NCI-H345 (cell line): ENCODE measurements at places on chromosomes 5 and 9.

GRCh38 chr5:171336521-171337209 is 27.6 kb downstream of the TLX3 start:
- DNase-seq, result peak; percentile 61

GRCh38 chr5:14579731-14580397 is 1.7 kb upstream of the OTULINL start:
- DNase-seq, result no peak

DNA sequence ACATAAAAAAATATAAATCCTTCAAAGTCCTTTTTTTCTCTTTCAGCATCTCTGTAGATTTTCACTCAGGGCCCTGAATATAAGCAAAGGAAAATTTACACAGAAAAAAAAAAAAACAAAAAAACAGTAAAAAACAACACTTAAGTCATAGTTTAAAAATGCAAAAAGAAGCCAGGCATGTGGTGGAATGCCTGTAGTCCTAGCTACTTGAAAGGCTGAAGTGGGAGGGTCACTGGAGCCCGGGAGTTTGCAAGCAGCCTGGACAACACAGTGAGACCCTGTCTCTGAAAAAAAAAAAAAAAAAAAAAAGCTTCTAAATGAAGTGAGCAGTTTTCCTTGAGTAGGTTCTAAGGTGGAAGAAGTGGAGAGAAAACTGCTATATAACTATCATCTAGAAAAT is 55.0 kb upstream of the BNC2 start:
- no peak for DNase-seq

DNA sequence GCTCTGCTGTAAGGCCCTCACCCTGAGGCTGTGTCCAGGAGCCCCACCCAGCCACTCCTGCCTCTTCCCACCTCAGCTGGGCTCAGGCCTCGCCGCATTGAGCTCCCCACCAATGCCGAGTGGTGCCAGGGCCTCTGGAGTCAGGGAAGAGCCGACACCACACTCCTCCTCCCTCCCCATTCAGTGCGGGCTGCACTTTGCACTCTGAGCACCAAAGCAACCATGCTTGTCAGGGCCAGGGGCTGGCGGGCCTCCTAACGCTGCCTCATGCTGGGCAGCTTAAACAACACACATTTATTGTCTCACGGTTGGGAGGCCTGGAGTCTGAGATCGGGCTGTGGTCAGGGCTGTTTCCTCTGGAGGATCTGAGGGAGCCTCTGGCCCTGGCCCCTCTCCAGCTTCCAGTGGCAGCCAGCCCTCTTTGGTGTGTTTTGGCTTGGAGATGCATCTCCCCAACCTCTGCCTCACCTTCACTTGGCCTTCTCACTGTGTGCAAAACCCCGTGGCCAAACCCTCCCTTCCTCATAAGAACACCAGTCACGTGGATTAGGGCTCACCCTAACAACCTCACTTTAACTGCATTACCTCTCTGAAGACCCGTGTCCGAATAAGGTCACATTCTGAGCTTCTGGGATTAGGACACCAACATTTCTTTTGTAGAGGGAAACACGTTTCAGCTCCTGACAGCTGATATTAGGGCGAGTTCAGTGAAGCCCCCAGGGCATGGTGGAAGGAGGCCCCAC is 157.8 kb downstream of the MED10 start:
- DNase-seq, result no peak

- peak; percentile 38 for DNase-seq
These were observed 54.7 kb downstream of the DPYSL3 start for GRCh38 chr5:147454996-147455677.

DNA sequence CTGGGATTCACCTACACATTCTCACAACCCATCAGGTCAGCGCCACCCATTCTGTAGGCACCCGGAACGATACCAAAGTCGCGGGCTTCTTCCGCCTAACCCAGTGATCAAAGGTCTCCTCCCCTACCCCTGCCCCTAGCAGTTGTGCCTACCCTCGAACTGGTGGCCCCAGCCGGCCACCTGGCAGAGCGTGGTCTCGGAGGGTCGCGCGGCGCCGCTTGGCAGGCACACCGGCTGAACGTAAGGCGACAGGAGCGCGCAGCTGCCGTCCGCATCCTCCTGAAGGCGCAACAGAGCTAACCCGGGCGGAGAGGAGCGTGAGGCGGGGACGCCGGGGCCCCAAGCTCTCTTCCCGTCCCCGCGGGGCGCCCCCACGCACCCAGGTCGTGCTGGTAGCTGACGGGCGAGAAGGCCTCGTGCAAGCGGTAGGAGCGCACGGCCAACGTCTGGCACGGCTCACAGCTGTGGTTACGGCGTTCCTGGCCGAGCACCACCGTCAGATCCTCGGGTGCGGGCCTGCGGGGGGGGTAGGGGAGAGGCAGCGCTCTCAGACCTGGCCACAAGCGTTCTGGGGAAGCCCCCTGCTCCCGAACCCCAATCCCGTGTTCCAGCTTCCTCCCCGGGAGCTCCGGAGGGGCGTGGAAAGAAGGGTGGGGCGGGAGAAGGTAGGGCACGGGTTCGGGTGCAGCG is 2.8 kb upstream of the PFN3 start:
- DNase-seq, result peak; percentile 60

- no peak for DNase-seq
These were observed 124.9 kb downstream of the MRPS30 start for GRCh38 chr5:44933686-44934085.

DNA sequence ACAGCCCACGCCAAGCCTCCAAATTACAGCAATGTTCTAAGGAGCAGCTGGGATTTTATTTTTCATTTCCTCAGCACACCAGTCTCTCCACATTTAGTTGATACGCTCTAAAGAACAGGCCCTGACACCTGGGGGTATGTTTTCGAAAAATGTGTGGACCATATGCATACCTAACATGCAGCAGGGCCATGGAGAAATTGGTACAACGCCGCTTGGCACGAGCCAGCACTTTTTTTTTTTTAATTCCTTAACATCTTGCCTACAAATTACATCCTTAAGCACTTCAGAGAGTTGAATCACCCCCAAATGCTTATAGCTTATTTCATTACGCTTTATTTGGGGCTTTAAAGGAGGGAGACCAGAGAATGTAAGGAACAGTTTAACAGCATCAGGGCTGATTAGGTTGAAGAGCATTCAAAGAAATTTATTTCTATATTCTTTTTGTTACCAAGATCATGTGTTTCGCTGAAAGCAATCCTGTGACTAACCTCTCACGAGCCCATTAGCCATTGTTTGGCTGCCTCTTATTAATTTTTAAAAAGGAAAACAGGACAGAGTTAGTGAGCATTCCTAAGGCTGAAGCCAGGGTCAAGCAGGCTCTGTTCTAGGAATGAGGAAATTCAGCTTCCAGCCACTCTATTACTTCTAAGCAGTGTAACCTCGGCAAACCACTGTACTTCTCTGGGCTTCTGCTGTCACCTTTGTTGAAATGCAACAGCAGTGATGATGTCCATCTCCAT is 173.8 kb downstream of the ACTL7B start:
- DNase-seq, result no peak

DNA sequence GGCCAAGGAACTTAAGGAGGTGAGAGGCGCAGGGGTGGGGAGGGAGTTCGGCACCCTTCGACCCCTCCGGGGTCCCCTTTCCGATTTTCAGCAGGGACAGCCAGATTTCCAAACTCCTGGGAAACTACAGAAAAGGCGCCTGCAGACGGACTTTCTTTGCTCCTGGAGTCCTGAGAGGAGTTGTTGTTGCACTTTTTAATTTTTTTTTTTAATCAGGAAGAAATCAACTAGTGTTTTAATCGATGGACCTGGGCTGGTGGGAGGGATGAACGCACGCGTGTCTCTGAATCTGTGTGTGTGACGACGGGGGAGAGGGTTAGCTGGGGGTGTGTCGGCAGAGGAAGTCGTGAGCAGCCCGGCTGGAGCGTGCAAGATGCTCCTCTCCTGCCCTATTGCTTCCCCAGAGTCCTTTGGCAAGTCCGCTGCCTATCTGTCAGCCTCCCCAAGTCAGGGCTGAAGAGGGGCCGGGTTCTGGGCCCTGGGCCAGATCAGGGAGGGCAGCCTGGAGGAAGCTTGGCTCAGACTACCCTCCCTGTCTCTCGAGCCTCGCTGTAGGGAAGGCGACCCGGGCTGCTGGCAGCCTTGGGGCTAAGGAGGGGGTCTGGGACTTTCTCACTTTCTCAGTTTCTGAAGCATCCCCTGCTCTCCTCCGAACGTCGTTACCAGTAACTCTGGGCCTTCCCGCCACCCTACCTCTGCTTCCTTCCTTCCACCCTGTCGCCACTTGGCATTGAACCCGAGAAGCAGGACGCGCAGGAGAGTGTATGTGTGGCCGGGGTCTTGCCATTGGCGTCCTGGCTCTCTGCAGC is 731 bp downstream of the PRR16 start:
- DNase-seq, result no peak

- no peak for DNase-seq
These were observed 24.0 kb downstream of the BTNL8 start for GRCh38 chr5:180922932-180923331.

GRCh38 chr9:113929634-113930389 is 53.7 kb downstream of the ZNF618 start:
- no peak for DNase-seq

GRCh38 chr5:68279984-68280383 is 64.4 kb downstream of the PIK3R1 start:
- no peak for DNase-seq

- peak; percentile 16 for DNase-seq
These were observed 75.0 kb upstream of the NEK6 start for GRCh38 chr9:124182741-124183140.

- DNase-seq, result no peak
These were observed 125.3 kb upstream of the RASEF start for GRCh38 chr9:83188277-83188676.

- DNase-seq, result peak; percentile 32
These were observed 3.3 kb downstream of the ASTN2 start for GRCh38 chr9:117411547-117411946.

GRCh38 chr9:21813575-21814473 is 11.4 kb downstream of the MTAP start:
- peak; percentile 82 for DNase-seq

GRCh38 chr9:18056993-18057369 is 417.0 kb upstream of the ADAMTSL1 start:
- no peak for DNase-seq

DNA sequence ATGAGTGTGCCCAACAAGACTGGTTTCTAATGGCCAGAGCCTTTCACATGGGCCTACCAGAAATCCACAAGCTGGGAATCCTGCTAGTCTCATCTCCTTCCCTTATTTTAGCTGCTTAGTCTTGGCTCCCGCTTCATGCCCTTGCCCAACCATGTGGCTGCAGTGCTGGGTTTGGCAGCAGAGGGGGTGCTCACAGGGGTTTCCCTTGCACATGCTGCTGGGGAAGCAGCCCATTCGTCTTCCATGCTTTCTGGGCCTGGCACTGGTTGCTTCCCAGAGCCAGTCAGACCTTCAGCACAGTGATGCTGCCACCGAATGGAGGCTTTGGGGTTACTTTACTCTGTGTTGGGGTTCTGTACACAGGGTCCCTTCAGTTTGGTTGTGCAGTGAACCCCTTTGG is 26.3 kb downstream of the SLC46A2 start:
- no peak for DNase-seq

- no peak for DNase-seq
These were observed 199.1 kb upstream of the OR13F1 start for GRCh38 chr9:104304925-104305324.

GRCh38 chr9:127778280-127779135 is at the start of gene SH2D3C:
Gene SH2D3C (minus strand): TSS chr9:127778666. CDS start chr9:127778627, 39 bp downstream.
- DNase-seq, result no peak

DNA sequence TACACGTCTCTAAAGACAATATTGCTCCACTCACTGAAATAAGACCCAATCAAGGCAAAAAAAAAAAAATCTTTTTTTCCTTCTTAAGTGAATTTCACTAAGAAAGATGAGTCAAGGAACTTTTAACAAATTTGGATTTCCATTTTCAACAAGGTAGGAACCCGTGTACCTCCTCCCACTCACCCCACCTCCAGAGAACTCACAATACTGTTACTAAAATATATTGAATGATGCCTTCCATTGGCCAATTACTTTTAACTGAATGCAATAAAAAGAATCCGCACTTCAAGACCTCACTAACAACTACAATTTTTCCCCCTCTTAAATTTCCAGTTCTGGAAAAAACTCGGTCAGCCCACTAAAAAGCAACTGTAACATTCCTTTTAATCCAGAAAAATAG is 50.7 kb downstream of the FBXW11 start:
- DNase-seq, result no peak

DNA sequence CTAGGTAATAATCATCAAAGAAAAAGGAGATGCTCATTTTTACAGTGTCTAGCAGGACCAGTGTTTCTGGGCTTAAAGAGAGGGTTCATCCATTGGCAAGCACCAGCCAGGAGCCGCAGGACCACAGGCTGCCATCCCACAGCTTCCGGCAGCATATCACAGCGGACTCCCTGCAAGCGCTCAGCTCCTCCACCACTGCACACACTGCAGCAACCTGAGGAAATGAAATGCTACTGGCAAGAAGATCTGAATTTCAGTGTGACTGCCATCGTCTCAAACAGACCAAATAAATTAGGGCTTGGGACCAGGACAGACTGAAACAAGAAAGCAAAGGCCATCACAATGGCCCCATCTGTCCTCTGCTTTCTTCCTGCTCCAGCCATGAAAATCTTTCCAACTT is 114.2 kb downstream of the TTC39B start:
- DNase-seq, result no peak

- DNase-seq, result no peak
These were observed 432.8 kb upstream of the PTPRD start for GRCh38 chr9:11045589-11045988.

DNA sequence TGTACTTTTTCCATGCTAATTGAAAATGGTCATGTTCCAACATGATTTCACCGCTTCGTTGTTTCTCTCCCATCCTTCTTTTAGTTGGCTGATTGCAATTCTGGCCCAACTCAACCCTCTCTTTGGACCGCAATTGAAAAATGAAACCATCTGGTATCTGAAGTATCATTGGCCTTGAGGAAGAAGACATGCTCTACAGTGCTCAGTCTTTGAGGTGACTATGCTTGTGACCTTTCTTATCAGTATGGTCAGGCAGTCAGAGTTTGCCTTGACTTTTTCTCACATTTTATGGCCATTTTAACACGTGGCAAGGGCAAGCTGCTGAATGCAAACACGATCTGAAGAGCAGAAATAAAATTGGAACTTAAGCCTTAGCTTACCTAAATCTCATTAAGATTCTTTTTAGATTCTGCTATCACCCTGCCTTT is 36.0 kb upstream of the CREBRF start:
- DNase-seq, result no peak

DNA sequence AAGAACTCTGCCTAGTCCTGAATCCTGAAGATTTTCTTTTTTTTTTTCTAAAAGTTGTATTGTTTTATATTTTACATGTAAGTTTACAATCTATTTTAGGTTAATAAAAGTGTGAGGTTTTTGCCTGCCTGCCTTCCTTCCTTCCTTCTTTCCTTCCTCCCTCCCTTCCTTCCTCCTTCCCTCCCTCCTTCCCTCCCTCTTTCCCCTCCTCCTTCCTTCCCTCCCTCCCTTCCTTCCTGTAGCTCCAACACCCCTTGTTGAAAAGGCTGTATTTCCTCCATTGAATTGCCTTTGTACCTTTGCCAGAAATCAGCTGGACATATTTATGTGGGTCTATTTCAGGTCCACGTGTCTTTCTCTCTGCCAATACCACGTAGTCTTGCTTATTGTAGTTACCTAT is 46.6 kb downstream of the CACNA1B start:
- DNase-seq, result no peak

- DNase-seq, result no peak
These were observed 726.4 kb upstream of the GRAMD2B start for GRCh38 chr5:125696762-125697161.

GRCh38 chr5:31995006-31995405 is 179.1 kb downstream of the GOLPH3 start:
- DNase-seq, result no peak

GRCh38 chr9:96109680-96110351 is 192.2 kb downstream of the HSD17B3 start:
- DNase-seq, result no peak
